ENCODE measurements at places on chromosomes 16 and 17.

- DNase-seq: no peak
Observed at GRCh38 chr16:60107437-60107836, 1373.3 kb upstream of the GOT2 start.

GRCh38 chr16:55476625-55477533 lies 2.1 kb upstream of the MMP2 start:
- no peak for DNase-seq

DNA sequence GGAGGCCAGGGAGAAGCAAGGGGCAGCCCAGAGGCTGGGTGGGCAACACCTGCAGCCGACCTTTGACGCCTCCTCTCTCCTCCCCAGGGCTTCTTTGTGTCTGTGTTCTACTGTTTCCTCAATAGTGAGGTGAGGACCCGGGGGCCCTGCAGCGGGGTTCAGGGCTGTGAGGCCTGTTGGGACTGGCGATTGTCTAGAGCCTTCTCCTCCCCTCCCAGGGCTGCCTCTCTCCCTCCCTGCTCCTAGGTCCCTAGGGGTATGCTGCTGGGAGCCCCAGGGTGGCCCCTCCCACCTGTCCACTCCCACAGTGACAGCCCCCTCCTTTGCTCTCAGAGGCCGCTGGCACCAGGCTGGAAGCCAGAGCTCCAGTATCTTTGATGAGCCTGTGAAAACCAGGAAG lies 10.8 kb upstream of the SPPL2C start:
- no peak for DNase-seq

DNA sequence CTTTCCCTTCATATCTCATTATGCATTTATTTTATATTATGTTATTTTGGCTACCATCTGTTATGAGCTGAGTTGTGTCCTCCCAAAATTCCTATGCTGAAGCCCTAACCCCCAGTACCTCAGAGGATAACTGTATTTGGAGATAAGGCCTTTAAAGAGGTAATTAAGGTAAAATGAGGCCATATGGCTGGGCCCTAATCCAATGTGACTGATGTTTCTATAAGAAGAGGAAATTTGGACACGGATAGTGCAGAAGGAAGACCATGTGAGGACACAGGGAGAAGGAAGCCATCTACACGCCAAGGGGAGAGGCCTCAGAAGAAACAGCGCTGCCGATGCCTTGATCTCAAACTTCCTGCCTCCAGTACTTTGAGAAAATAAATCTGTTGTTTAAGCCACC lies 557.7 kb upstream of the CDH5 start:
- DNase-seq: no peak

DNA sequence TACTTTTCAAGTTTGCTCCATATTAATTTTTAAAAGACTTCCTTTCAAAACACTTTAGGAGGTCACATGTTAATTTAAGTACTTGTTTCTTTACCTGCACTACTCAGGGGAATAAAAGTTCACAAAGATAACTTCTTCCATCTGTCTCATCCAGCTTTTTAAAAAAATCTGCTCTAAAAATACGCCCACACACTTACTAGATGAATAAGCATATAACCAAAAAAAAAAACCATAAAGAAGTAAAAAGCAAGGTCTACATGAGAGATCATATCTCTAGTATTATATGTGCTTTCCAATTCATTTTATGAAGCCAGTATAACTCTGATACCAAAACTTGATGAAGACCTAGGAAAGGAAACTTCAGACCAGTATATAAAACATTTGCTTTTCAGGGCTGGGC lies 17.2 kb downstream of the SKAP1 start:
- DNase-seq: no peak

GRCh38 chr17:76996741-76997694 lies 128.8 kb downstream of the MGAT5B start:
- no peak for DNase-seq

GRCh38 chr16:85011846-85012284 lies 530 bp upstream of the ZDHHC7 start:
- DNase-seq: no peak

- no peak for DNase-seq
Observed at GRCh38 chr17:2745317-2746037, 4.0 kb downstream of the CCDC92B start.

GRCh38 chr16:75931043-75931442 lies 204.8 kb upstream of the CPHXL start:
- DNase-seq: no peak

- DNase-seq: no peak
Observed at GRCh38 chr16:72819345-72819744, 228.6 kb downstream of the ZFHX3 start.

DNA sequence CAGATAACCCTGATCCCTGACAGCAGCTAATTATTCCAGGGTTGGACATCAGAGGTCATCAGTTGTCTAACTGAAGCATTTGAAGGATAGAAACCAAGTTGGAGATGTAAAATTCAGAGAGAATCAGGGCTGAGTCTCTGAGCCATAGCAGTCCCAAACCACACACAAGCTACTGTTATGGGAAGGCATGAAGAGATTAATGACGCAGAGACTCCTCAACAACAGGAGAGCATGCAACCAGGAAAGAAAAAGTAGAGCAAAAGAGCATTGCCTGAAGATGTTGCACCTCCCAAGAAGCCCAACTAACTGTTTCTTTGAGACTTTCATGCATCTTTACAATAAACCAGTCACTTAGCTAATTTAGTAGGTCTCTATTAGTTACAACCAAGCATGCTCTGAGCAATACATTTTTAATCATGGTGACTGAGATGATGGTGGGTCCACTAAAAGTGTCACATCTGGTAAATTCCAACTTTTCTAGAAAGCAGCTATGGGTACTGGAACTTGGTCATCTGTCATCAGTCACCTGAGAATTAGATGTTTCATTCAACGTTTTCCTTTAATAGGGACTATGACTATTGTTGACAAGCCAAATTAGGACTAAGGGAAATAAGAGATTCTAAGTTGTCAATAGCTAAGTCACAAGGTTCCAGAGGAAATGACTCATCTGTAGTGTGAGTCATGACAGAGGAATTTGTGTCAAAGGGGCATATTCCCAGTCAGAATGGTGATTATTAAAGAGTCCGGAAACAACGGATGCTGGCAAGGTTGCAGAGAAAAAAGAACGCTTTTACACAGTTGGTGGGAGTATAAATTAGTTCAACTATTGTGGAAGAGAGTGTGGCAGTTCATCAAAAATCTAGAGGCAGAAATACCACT lies 239.8 kb downstream of the CHD9NB start:
- DNase-seq: no peak

GRCh38 chr16:77856438-77857160 lies 68.2 kb downstream of the VAT1L start:
- DNase-seq: no peak

- DNase-seq: no peak
Observed at GRCh38 chr17:74766413-74766812, 9.7 kb downstream of the NAT9 start.

DNA sequence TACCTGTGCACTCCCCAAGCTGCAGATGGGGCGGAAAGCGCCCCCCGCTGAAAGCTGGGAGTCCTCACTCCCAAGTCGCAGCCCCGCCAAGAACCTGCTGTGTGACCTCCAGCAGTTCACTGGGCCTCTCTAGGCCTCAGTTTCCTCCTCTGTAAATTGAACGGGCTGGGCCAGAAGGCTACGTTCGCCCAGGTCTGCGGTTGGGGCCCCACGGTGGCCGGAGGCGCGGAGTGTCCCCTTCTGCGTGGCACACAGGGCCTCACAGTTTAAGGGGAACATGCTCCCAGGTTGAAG lies 628 bp downstream of the GALK1 start:
- no peak for DNase-seq

DNA sequence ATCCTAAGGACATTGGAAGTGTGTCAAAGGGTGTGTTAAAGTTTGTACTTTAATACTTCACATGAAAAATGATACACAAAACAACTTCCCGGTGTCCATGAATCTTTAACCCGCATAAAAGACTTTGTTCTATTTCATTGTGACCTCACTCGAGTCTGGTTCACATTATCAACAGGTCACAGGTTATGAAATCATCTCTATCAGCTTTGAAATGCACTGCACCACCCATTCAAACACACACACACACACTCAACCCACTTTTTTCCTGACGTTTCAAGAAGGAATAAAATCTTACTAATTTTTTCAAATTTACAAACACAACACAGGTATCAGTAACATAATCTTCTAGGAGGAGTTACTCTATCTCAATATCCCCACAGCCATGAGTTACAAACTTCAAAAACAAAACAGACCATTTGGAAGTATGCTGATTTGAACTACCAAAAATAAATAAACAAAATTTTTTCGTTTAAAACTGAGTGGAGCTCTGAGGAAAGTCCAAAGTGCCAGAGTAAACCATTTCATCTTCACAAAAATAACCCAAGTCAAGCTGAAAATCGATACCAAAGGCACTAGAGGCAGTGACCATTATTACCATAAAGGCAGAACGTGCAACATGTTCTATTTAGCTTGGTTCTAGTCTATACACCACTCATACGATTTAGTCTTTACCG lies 2.7 kb downstream of the ACOX1 start:
- no peak for DNase-seq

GRCh38 chr16:345772-346171 lies 6.8 kb downstream of the AXIN1 start:
- DNase-seq: no peak

- DNase-seq: no peak
Observed at GRCh38 chr16:72255786-72256185, 83.8 kb upstream of the PMFBP1 start.

DNA sequence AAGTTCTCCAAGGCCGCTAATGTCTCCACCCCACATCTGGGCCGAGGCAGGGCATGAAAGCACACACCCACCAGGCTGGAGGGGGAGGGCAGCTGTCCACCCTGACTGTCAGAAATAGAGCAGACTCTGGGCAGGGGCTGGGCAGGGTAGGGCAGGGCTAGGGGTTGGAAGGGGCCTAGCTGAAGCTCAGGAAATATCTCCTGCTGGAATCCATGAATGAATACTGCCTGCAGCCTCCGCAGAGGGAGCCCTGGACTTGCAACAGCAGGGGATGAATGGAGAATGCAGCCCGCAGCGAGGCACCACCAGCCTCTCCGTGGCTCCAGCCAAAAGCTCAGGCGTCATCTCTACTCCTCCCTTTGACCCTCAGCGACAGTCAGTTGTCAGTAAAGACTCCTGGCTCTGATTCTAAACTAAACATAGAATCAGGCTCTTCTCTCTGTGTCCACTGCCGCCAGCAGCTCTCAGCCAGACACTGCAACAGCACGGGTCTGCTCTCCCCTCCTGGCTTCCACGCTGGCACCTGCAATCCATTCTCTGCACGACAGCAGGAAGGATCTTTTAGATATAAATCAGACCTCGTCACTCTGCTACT lies 23.9 kb upstream of the NGFR start:
- DNase-seq: no peak

DNA sequence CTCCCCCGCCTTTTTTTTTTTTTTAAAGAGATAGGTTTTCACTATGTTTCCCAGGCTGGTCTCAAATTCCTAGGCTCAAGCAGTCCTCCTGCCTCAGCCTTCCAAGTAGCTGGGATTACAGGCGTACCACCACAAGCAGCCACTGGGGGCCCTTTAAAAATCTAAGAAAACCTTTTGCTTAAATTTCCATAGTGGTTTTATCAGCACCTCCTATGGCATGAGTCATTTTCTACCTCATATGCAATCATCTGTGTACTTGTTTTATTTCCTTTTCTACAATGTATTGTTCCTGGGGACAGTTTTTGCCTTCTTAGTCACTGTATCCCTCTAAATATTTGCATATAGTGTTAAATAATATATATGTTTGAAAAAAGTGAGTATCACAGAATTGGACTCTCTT lies 29.2 kb downstream of the GNA13 start:
- no peak for DNase-seq

- no peak for DNase-seq
Observed at GRCh38 chr16:46970089-46970488, 3.4 kb downstream of the DNAJA2 start.

DNA sequence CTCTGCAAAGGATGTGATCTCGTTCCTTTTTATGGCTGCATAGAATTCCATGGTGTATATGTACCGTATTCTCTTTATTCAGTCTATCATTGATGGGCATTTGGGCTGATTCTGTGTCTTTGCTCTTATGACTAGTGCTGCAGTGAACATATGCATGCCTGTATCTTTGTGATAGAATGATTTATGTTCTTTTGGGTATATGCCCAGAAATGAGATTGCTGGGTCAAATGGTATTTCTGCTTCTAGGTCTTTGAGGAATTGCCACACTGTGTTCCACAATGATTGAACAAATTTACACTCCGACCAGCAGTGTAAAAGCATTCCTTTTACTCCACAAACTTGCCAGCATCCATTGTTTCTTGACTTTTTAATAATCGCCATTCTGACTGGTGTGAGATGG lies 60.2 kb upstream of the ADORA2B start:
- no peak for DNase-seq

- DNase-seq: no peak
Observed at GRCh38 chr17:59856859-59857794, 35.6 kb downstream of the TUBD1 start.

DNA sequence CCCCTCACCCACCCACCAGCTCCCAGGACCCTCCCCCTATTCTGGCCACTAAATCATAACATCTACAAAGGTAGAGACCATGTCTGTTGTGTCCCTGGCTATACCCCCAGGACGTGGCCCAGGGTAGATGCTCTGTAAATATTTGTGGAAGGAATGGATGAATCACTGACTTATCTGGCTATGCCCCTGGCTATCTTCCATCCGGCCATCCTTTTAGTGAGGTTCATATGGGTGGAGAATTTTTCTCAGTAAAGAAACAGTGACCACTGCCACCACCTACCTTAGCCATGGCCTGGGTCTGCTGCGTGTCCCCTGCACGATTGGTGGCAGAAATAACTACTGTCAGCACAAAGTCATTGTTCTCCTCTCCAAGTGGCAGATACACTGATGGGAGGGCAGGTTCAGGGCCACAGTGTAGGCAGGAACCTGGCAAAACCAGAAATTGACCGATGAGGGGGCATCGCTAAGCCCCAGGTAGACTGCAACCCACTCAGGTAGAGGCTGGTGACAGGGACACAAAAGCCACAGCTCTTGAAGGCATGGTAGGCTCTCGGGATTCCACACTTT lies 63.1 kb upstream of the BCO1 start:
- no peak for DNase-seq

GRCh38 chr17:63991611-63992010 lies 6.5 kb upstream of the PRR29 start:
- no peak for DNase-seq

DNA sequence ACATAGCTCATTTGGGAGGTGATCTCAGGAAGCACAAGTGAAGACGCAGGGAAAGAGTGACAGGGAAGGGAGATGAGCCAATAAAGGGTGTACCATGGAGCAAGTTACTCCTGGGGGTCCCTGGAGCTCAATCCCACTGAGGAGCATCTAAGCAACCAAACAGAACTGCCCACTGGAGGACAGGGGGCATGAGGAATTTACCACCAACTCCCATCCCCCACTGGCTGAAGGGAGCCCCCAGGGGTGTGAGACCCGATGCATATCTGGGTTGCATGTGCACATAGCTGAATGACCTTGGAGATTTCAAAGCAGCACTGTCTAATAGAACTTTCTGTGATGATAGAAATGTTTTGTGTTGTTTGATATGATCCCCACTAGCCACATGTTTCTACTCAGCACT lies 29.6 kb downstream of the C16orf82 start:
- no peak for DNase-seq

- no peak for DNase-seq
Observed at GRCh38 chr16:11356573-11357331, 11.5 kb downstream of the RMI2 start.

All from NCI-H748 treated with DMSO at 0.1 percent for 48 hours (cell line).